BJ (cell line): ENCODE measurements at places on chromosomes 1 and 21. TPM values are rescaled to one million over a fixed set of nuclear protein-coding genes. Genes with fewer than 3 reads are reported as not detected.

PGLYRP3 gene
- polyA plus RNA-seq, result not detected in 2 replicates

TENT5C gene
- 1.9 and 2.3 TPM in 2 replicates for polyA plus RNA-seq

MCOLN3 gene
- polyA plus RNA-seq, result 0.20 and 0.27 TPM in 2 replicates

PCP4L1 gene
- polyA plus RNA-seq, result not detected in 2 replicates

WDR4 gene
- polyA plus RNA-seq, result 9.4 and 13.7 TPM in 2 replicates

CDA gene
- polyA plus RNA-seq, result 7.0 and 7.5 TPM in 2 replicates

CHD5 gene
- 0.01 and 0.04 TPM in 2 replicates for polyA plus RNA-seq

TSPEAR gene
- polyA plus RNA-seq, result not detected in 2 replicates

CLCNKA gene
- polyA plus RNA-seq, result 0.20 and 0.28 TPM in 2 replicates

RGS18 gene
- polyA plus RNA-seq, result 0.04 TPM in 1 of 2 replicates, not detected in the other

FAAH gene
- polyA plus RNA-seq, result 1.3 and 1.8 TPM in 2 replicates

KCNE2 gene
- not detected in 2 replicates for polyA plus RNA-seq

SLC22A15 gene
- 6.4 and 9.2 TPM in 2 replicates for polyA plus RNA-seq

FMO1 gene
- polyA plus RNA-seq, result 0.91 and 2.0 TPM in 2 replicates

MAN1C1 gene
- polyA plus RNA-seq, result 0.98 and 1.1 TPM in 2 replicates

SERTAD4 gene
- polyA plus RNA-seq, result 6.2 and 8.7 TPM in 2 replicates

DENND4B gene
- polyA plus RNA-seq, result 10.1 and 17.6 TPM in 2 replicates

TMEM240 gene
- 5.5 and 8.7 TPM in 2 replicates for polyA plus RNA-seq

LRRC38 gene
- polyA plus RNA-seq, result not detected in 2 replicates

KLHL12 gene
- 22.7 and 35.0 TPM in 2 replicates for polyA plus RNA-seq

TPTE gene
- not detected in 2 replicates for polyA plus RNA-seq

TAF12 gene
- 31.8 and 46.8 TPM in 2 replicates for polyA plus RNA-seq

MR1 gene
- polyA plus RNA-seq, result 25.0 and 36.2 TPM in 2 replicates

KCNH1 gene
- polyA plus RNA-seq, result 3.5 and 5.8 TPM in 2 replicates

GUCA2B gene
- polyA plus RNA-seq, result not detected in 2 replicates

C1orf94 gene
- polyA plus RNA-seq, result not detected in 2 replicates

SLC16A4 gene
- 20.8 and 49.4 TPM in 2 replicates for polyA plus RNA-seq

RIPPLY3 gene
- 0.22 and 0.23 TPM in 2 replicates for polyA plus RNA-seq

TXNDC12 gene
- polyA plus RNA-seq, result 53.9 and 87.7 TPM in 2 replicates

BOLA1 gene
- 15.1 and 21.0 TPM in 2 replicates for polyA plus RNA-seq
